ENCODE measurements at places on chromosomes 3 and 15.

GRCh38 chr3:197478746-197479668 is 76.8 kb downstream of the BDH1 start:
- no peaks in the 10 kb centered on the region for H3K4me1 ChIP-seq
- DNase-seq, result no peak
- no peak overlapping the region for H3K27ac ChIP-seq

GRCh38 chr15:44296625-44297524 is 8.4 kb downstream of the GOLM2 start:
- H3K4me3 ChIP-seq, result no peak overlapping the region
- H3K4me1 ChIP-seq, result no peaks in the 10 kb centered on the region
- DNase-seq, result no peak
- H3K27ac ChIP-seq, result no peak overlapping the region
- H3K27me3 ChIP-seq, result no peaks in the 10 kb centered on the region
- H3K36me3 ChIP-seq, result peaks cover 19% of the 10 kb centered on the region

DNA sequence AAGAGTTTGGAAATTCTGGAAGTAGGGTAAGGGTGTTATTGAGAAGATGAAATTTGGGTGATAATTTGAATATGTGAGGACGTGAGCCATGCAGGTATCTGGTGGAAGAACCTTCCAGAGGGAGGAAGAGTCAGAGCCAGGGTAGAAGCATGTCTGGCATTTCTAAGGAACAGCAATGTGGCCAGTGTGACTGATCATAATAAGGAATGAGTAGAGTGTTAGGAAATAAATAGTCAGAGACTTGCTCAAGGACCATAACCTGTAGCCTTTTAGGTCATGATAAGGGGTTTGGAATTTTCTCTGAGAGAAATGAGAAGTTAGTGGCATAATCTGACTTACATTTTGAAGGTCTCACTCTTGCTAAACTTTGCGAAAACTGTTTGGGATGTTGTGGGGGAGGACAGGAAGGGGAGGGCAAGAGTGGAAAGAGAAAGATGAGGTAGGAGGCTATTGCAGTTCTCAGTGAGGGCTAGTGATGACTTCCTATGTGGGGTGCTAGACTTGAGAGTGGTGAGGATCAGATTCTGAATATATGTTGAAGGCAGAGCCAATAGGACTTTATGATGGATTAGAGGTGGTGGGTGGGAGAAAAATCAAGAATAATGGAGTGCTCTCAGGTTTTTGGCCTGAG is 568.3 kb downstream of the AGBL1 start:
- H3K36me3 ChIP-seq, result no peaks in the 10 kb centered on the region
- H3K27me3 ChIP-seq, result no peaks in the 10 kb centered on the region
- DNase-seq, result no peak
- H3K4me3 ChIP-seq, result no peak overlapping the region
- no peaks in the 10 kb centered on the region for H3K4me1 ChIP-seq

- no peak overlapping the region for H3K4me3 ChIP-seq
- H3K27ac ChIP-seq, result peak overlapping the region; percentile 44
- no peak for DNase-seq
- no peaks in the 10 kb centered on the region for H3K27me3 ChIP-seq
- peaks cover 66% of the 10 kb centered on the region for H3K36me3 ChIP-seq
These were observed 36.9 kb upstream of the FILIP1L start for GRCh38 chr3:100151024-100151707.

DNA sequence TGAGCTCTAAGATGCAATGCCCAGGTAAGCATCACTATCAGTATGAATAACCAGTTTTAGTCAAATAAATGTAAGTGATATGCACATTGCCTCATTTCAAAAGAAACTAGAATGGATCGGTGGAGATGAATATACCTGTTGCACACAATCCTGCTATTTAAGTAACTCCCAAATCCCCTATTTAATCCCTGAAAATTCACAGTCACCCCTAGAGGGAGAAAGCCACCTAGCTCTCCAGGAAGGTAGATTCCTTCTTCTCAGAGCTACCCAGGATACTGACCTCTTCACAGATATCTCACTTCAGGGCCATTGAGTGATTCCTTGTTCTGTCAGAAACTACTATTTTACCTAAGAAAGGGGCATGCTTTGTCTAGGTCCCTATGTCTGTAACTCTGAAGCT is 11.7 kb downstream of the LSAMP start:
- H3K27me3 ChIP-seq, result no peaks in the 10 kb centered on the region
- H3K36me3 ChIP-seq, result no peaks in the 10 kb centered on the region
- no peak for DNase-seq
- no peak overlapping the region for H3K27ac ChIP-seq
- no peaks in the 10 kb centered on the region for H3K4me1 ChIP-seq

DNA sequence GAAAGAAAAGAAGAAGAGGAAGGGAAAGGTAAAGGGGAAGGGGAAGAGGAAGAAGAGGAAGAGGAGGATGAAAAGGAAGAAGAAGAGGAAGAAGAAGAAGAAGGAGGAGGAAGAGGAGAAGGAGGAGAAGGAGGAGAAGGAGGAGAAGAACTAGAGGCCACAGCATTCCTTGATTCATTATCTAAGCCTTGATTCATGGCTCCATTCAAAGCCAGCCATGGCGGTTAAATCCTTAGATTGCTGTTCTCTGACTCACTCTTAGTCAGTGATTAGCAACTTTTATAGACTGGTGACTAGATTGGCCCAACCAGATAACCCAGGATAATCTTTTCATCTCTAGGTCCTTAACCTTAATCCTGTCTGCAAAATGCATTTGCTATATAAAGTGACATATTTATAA is 47.6 kb downstream of the OSTN start:
- no peaks in the 10 kb centered on the region for H3K27me3 ChIP-seq
- H3K4me1 ChIP-seq, result no peaks in the 10 kb centered on the region
- no peak overlapping the region for H3K27ac ChIP-seq
- no peak overlapping the region for H3K4me3 ChIP-seq

DNA sequence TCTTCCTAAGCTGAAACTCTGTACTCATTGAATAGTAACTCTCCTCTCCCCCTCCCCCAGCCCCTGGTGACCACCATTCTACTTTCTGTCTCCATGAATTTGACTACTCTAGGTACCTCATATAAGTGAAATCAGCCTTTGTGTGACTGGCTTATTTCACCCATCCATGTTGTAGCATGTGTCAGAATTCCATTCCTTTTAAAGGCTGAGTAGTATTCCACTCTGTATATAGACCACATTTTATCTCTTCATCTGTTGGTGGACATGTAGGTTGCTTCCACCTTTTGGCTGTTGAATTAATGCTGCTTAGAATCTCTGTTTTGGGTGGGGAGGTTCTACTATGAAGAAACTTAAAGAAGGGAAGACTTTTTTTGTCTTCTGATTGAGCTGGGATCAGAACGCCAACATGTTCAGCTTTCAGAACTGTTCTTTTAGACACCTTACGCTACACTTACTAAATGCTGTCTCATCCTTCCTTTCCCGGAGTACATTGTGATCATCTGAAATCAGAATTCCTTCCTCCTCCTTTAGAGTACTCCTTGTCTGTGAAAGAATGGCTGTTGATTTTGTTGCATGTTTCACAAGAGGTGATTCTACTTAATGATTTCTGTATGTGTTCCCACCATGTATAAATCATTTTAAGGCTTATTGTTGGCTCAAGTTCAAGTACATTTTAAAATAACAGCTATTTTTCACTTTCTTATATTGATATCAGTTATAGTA is 50.3 kb downstream of the MRPS25 start:
- H3K27ac ChIP-seq, result no peak overlapping the region
- H3K27me3 ChIP-seq, result no peaks in the 10 kb centered on the region
- DNase-seq, result no peak
- no peaks in the 10 kb centered on the region for H3K4me1 ChIP-seq

DNA sequence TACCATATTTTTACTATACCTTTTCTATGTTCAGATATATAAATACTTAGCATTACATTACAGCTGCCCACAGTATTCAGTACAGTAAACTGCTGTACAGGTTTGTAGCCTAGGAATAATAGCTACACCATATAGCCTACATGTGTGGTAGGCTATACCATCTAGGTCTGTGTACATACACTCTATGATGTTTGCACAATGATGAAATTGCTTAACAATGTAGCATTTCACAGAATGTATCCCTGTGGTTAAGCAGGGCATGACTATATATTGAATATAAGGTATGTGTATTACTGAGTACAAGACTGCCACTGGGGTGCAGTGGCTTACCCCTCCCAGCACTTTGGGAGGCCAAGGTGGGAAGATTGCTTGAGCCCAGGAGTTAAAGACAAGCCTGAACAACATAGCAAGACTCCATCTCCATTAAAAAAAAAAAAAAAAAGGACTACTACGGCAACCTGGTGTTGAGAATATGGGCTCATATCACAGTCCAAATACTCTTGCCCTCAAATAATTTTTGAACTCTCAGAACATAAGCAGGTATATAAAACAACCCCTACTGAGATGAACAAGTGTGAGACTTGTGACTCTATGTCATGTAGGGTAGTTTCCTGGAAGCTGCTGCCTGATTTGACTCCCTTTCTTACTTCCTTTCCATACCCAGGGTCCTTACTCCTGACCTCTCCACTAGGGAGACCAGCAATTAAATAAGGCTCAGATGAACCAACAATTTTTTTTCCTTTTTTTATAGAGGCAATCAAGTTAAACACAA is 4.8 kb downstream of the PPP1R14D start:
- no peak for DNase-seq
- no peak overlapping the region for H3K4me3 ChIP-seq
- no peaks in the 10 kb centered on the region for H3K27me3 ChIP-seq
- no peaks in the 10 kb centered on the region for H3K36me3 ChIP-seq
